Activated naive CD8-positive, alpha-beta T cell treated with anti-CD3 and anti-CD28 coated beads for 36 hours (primary cell): ENCODE measurements at places on chromosomes 12 and 14.

DNA sequence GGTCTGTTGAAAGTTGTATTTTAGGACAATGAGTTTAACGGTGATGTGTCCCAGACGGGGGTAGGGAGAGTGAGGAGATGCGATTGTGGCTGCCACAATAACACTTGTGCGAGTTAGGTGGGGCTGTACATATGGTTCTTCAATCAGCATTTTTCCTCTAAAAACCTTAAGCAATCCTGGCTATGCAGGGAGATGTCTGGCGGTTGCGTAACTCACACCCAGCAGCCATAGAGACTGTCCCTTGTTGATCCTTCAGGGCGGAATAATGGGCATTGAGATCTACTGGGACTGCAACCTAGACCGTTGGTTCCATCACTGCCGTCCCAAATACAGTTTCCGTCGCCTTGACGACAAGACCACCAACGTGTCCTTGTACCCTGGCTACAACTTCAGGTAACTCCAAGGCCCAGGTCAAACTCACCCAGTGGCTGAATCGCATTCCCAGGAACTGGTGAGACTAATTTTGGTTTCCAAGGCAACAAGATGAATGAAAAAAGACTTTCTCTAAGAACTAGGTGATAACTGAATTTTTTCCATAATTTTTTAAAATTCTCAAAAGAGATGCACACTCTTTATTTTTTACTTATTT, 34.6 kb downstream of the P2RX7 start:
- no peak for DNase-seq

GRCh38 chr12:51531284-51531977, 59.6 kb upstream of the SCN8A start:
- no peak for DNase-seq

GRCh38 chr12:130463275-130463658, 125.6 kb downstream of the PIWIL1 start:
- DNase-seq = no peak

- DNase-seq = no peak
Observed at GRCh38 chr12:31578632-31579031, 12.3 kb downstream of the DENND5B start.

DNA sequence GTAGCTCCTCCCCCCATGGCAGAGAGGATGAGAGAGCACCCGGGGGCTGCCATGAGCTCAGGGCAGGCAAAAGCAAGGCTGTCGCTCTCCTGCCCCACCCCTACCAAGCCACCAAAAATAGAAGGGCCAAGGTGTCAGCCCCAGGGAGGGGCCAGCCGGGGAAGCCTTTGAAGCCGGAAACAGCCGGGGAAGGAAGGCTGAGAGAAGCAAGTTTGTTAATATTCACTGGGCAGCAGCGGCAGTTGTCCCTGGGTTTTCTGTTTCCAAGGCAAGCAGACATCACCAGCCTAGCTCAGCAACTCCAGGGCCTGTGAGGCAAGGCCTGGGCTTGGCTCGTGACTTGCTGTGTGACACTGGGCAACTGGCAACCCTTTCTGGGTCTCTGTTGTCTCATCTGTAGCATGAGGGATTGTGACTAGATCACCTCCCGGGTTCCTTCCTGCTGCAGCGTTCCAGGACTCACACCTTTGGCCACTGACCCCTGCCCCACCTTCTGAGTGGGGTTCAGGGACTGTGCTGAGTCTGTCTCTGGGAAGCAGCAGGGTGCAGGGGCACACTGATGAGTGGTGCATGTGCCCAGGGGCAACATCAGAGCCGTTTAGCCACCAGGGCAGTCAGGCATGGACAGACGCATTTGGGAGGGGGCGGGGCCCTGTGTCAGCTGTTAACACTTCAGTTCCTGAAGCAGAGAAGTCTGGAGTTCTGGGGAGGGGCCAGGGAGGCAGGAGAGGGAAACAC, 24.3 kb downstream of the SYNDIG1L start:
- peak; percentile 76 for DNase-seq

DNA sequence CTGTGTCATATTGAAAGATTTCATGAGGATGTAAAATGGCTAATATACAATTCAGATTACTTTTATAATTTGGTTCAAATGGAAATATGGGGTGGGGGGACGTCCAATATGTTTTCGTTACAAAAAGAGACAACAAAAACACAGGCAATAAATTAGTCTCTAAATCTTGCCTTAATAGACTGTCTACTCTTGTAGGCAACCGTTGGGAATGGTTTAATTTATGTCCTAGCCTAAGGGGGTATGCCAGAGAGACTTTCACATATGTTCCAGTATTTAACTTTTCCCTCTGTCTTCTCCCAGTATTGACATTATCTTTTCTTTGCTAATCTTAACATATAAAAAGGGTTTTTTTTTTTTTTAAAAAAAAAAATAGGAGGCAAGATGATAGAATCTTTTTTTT, 41.5 kb upstream of the LIN7A start:
- no peak for DNase-seq

DNA sequence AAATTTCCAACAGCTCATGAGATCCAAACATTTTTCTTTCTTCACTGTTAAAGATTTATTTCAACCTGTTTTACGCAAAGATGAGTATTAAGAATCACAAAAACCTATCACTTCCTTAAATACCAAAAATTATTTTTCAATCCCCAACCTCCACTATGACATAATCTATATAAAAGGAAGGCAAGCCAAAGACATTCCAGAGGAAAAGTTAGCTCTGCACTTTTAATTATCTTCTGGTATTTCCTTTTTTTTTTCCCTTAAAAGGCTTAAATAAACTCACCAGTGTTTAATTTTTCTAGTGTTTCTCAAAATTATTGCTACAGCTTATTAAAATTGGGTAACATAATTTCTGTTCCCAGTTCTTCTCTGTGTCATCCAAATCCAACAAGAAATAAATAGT, 75.9 kb downstream of the BMP4 start:
- DNase-seq = no peak

DNA sequence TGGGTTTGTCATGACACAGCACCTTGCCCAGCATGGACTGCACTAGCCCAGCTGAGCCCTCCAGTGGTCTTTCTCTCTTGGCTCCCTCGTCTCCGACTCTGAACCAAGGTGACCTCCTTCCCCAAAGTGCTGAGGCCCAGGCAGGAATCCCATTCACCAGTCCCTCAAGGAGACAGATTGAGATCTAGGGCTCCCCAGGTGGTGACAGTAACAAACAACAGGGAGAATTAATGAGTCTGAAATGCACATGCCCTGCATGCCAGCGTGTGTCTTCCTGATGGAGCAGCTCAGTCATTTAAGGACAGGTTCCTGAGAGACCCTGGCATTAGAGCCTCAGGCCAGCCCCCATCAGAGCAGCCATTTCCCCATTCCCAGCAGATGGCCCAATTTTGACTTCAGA, 51.4 kb upstream of the OAS1 start:
- no peak for DNase-seq

DNA sequence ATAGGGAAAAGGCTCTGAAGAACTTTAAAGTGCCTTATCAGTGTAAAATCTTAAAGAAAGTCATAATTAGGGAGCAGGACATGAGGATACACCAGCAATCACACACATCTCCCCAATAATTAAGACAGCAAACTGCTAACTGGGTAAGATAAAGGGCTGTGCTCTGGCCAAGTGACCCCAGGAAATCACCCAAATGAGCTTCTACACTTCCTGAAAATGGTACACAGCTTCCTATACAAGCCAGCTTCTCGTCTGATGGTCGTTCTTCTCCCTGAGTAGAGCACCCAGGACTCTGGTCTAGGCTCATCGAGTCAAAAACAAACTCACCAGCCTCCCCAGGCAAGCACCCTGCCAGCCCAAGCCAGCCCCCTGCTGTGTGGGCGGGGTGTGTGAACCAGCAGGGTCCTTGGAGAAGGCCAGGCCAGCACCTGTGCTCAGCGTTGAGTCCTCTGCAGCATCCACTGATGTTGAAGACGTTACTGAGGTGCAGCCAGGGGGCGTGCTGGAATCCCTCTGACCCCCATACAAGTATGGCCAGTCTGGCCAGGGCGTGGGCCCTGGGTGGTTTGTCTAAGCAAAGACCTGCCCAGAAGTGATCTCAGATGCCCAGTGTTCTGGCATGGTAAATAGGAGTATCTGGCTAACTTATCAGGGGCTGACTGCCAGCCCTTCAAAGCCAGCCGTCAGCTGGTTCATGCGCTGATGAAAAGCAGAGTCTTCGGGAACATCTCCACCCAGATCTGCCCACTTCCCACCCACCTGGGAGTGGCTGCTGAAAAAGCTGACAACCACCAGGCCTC, 41.4 kb downstream of the ACTN1 start:
- peak; percentile 48 for DNase-seq

GRCh38 chr12:3213188-3213587, 136.0 kb downstream of the TSPAN9 start:
- DNase-seq = no peak

DNA sequence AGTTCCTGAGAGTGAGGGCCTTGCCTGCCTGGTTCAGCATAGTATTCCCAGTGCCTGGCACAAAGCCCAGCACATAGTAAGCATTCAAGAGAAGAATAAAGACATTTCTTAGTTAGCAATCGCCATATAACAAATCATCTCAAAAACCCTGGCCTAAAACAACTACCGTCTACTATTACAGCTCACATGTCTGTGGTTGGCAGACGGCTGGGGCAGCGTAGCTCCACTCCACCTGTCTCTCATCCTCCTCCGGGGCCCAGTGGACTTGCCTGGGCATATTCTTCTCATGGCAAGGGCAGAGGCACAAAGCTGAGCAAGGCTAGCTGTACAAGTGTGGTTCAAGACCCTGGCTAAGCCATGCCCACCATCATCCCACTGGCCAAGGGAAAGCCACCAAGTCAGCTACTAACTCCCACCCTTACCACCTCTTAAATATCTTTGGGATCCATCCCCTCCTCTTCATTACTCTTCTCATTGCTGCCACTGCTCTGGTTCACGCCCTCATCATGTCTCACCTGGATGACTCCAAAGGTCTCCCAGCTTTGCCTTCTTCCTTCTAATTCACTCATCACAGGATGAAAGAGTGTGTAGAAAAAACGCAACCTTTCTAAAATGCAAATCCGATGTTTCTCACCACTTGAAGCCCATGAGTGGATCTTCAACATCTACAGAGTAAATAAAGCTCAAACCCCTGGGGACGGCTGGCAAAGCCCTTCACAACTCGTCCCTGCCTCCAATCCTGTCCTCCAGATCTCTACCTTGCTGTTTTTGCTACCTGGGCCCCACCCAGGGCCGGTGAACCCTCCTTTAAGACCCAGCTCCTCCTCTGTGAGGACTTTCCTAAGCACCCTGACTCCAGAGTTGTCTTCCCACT, 10.4 kb downstream of the TMEM229B start:
- DNase-seq = no peak

DNA sequence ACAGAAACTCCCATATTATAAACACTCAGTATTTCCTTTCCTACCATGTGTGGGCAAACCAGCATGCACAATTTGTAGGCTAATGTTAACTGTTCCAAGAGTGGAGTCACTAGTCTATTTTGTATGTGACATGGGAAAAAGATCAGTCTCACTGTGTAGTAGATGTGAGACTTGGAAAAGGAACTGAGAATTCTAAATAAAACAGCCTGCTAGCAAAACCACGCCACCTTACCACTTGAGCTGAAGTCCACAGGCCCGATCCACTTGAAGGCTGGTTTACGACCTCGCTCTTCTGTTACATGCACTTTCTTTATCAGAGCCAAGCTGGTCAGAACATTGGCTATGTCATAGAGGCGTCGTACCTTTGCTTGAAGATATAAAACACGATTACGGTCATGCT, 22.5 kb downstream of the E2F7 start:
- no peak for DNase-seq

DNA sequence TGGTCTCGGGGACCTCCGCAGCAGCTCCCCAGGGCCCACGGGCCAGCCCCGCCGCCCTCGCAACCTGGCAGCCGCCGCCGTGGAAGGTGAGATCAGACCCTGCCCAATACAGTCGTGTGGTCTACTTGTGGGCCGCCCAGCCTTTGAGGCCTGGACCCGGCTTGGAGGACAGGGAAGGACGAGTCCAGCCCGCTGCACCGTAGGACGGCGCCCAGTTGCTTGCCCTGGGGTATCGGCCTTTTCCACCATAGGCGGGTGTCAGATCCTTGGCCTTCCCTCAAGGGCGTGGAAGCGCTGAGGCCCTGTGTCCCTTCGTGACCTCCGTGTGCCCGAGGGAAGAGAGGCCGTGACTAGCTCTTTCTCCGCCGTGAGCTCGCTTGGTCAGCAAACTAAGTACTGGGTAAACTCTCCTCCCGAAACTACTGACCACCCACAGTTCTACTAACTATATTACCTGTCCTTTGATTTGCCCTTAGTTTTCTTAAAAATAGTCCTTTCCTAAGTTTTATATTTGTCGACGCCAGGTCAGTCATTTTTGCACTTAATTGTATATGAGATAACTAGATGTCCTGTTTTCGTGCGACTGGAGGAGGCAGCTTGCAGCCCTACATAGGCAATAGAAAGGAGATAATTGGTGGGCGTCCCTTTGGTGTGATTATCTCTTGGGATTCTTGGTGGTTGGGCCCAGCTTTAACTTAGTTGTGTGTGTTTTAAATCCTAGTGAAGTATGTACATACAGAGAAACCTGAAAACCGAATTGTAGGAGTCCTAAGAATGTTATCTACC, 757 bp downstream of the SLC25A3 start:
- peak; percentile 24 for DNase-seq

DNA sequence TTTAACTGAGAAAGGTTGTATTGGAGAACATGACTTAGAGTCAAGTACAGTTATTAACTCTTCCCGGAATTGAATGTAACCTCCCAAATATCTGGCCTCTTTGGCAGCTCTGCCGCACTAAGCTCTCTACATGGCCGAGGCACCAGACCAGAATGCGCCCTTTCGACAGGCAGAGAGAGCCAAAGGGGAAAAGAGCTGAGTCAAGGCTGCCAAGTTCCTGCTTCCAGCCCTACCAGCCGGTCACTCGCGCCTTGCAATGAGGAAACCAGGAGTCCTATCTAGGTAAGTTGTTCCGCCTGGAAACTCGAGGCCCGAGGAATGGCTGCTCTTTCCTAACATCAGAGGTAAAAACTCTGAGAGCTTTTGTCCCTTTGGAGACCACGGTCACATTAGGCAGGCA, 172.2 kb downstream of the BRMS1L start:
- no peak for DNase-seq

DNA sequence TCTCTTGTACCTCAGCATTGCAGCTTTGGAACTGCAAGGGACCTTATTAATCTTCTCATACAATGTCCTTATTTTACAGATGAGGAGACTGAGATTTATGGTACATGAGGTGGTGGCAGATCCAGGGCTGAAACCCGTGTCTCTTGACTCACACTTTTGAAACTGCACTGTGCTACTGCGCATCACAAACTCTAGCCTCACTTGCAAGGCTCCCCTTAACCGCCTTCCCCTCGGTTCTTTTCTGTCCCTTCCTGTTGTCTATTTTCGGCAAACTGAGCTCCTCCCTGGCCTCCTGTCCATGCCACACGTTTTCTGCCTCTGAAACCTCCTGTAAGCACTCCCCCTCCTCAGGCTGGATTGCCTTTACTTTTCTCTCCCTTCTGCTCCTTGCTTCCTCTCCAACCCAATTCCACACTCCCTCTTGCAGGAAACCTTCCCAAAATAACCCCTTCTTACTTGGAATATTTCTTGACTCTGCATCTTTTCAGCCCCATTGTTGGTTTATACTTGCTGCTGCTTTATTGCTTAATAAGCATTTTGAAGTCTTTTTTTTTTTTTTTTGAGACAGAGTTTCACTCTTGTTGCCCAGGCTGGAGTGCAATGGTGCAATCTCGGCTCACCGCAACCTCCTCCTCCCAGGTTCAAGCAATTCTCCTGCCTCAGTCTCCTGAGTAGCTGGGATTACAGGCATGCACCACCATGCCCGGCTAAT, 72.4 kb upstream of the CISTR start:
- DNase-seq = no peak
